ENCODE measurements at places on chromosomes 1 and 21.

DNA sequence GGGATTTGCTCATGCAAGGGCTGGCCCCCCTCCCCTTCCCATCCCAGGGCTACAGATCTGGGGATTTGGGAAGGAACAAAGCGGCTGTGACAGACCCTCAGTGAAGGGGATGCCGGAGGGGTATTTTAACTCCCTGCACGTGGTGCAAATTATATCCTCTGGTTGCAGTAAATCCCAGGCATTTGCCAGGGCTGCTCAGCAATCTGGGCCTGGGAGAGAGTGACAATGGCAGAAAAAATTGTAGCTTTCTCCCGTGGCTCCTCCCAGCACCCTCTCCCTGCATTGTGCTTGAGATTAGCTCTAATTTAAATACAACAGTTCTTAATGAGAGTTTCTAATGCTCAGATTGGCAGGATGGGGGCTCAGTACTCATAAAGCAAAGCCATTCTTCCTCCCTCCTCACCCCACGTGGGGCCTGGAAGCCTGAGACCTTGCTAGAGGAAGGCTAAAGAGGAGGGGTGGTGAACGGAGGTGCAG is 129.9 kb upstream of the CD34 start:
- DNase-seq, result no peak

- DNase-seq, result no peak
Measured at GRCh38 chr1:118841521-118841920, 146.6 kb downstream of the TBX15 start.

DNA sequence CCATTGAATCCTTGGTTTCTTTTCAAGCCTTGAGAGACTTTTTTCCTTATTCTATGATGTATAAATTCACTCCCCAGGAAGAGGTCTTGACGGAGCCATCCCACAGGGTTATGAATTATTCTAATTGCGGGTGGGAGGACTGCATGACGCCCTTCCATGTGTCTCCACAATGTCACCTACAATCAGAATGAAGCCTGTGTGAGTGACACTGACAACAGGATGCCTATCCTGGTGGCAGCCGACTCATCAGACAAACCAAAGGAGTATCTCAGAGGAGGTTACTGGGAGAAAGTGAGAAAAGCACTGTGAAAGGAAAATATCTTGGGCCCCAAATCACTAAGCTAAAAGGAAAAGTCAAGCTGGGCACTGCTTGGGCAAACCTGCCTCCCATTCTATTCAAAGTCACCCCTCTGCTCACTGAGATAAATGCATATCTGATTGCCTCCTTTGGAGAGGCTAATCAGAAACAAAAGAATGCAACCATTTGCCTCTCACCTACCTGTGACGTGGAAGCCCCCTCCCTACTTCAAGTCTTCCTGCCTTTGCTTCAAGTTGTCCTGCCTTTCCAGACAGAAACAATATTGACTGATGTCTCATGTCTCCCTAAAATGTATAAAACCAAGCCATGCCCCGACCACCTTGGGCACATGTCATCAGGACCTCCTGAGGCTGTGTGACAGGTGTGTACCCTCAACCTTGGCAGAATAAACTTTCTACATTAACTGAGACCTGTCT is 98.4 kb downstream of the SMYD2 start:
- DNase-seq, result no peak

GRCh38 chr1:54811739-54812655 is 10.9 kb upstream of the TTC22 start:
- DNase-seq, result no peak

DNA sequence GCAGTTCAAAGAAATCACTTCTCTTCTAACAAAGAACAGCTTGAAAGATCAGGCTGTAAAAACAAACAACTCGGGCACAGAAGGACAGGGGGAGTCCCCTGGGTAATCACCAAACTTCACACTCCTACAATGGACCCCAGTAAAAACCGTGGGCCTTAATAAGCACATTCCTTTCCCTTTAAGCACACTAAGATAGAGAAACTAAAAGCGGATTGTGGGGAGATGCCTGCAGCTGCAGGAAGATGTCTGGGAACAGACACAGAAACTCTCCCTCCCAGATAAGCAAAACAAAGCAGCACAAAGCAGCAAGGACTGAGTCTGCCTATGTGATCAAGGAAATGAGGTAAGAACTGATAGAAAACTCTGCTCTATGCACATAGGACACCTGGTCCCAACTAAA is 37.6 kb upstream of the CTBS start:
- no peak for DNase-seq

DNA sequence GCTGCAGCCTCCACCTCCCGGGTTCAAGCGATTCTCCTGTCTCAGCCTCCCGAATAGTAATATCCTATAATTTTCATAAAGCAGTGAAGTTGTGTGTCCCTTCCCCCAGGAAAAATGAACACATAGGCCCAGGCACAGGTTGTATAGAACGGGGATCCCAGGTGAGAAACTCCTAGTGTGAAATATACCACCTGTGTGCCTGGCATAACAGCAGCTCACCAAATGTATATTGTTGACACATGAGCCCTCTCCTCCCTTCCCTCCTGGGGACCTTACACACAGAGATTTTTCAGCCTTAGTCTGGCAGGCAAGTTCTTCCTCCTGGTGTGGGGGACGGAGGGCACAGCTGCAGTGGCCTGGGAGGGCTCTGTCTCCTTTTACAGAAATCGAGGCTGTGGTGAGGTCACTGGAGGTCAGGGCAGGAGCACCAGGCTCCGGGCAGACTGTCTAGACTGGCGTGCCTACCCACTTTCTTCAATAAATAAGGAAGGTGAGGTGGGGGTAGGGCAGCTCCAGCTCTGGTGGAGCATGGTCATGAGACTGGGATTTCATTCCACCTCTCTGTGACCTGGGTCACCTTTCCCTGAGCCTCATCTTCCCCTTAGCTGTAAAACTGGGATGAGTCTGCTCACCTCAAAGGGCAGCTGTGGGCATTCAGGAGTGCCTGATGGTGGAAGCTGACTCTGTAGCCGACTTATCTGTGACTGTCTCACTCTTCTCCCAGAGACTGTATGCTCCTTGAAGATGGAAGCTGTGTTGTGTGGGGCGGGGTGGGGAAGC is 14.3 kb downstream of the RCC1 start:
- DNase-seq, result no peak

GRCh38 chr1:56045062-56045461 is 534.3 kb downstream of the PLPP3 start:
- DNase-seq, result no peak

DNA sequence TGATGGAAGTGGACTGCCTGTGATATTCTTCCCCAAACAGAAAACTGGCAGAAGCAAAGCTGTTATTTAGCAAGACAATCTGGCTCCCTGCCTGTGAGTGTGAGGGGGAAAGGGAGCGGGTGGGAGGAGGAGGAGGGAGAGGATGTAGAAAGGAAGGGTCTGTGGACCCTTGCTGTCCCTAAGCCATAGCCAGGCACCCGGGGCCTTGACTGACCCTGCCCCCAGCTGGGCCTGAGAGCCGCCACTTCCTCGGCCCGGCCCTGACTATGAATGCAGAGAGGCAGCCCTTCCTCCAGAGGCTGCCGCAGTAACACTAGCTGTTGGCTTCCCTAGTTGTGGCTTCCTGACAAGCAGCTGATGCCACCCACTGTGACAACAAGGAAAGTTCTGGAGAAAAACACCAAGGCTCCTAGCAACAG is 13.9 kb downstream of the PLA2G2F start:
- DNase-seq, result no peak

DNA sequence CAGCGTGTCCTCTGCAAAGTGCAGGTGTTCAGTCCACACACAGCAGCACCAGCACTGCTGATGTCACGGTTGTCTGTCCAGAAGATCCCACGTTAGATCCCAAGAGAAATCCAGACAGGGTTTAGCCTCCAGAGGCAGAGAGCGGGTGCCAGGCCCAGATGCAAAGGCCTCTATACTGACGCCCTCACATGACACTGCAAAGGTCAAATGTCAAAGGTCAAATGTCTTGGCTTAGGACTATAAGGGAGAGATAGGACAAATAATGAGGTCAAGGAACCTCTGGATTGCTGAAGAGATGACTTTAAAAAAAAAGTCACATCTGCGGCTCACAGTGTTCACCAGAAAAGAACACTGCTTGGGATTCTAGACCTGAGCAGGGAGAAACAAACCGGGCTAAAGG is 101.5 kb downstream of the COLGALT2 start:
- DNase-seq, result no peak

DNA sequence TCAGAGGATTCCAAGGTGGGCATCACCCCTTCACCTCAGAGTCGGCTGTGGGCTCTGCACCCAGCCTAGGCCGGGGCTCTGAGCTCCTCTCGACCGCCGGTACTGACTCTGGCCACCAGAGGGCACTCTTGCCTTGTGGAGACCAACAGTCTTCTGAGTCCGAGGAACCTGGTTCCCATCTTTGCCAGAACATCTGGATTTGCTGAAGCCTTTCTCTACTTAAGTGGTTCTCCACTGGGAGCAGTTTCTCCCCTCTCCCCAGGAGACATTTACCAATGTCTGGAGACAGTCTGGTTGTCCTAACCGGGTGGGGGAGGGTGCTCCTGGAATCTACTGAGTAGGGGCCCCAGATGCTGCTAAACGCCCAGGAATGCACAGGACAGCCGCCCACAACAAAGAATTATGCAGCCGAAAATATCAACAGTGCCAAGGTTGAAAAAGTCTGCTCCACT is 9.4 kb downstream of the ETV3L start:
- DNase-seq, result no peak

DNA sequence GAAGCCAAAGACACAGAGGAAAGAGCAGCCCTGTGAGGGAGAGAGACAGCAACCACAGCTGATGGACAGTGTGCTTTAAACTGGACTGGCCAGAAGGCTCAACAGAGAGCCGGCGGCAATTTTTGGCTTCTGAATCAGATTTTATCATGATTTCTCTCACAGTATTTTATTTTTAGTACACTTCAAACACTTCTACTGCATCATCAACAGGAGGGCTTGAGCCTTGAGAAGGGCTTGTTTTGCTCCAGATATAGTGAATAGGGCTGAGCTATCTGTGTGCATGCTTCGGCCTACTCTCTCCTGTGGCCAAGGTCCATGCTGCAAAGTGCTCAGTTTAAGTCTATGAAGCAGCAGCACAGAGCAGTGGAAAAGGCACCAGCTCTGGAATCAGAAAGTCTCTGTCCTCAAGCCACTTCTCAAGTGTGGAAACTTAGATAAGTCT is 33.3 kb downstream of the ADCY10 start:
- no peak for DNase-seq

GRCh38 chr1:6166655-6167390 is 13.3 kb downstream of the CHD5 start:
- no peak for DNase-seq

- DNase-seq, result no peak
Measured at GRCh38 chr1:201359031-201359872, 18.2 kb downstream of the TNNT2 start.

DNA sequence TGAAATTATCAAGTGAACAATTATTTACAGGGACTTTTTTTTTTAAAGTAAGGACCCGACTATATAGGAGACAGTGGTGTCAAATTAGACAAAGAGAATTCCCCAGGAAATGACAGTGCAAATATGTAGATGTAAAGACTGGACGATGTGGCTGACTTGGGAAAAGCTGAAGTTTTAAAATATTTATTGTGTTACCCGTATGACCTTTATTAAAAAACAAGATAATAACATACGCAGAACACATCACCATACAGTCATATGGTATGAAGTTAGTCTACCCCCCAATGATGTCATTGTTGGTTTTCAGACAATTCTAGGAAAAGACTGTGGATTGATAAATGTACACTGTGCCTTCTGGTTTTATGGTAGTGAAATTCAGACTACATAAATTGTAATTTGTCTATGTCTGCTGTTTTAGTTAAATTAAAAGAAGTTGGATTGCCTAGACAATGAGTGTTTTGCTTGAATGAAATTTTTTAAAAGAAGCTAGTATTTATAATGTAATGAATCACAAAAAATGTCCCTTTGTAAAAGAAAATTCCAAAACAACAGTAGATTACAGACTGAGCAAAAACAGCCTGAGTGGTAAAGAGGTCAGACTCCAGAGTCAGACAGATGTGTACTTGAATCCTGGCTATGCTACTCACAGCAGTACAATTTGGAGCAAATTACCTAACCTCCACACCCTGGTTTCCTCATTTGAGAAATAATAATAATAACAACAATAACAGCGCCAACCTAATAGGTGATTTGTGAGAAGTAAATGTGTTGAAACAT is 15.5 kb upstream of the PDC start:
- DNase-seq, result no peak

GRCh38 chr1:202286622-202287097 is 55.1 kb downstream of the UBE2T start:
- DNase-seq, result no peak

GRCh38 chr1:143735764-143736461 is 235.9 kb downstream of the FAM72C start:
- no peak for DNase-seq

- DNase-seq, result no peak
Measured at GRCh38 chr1:159008744-159009188, 941 bp upstream of the IFI16 start.

DNA sequence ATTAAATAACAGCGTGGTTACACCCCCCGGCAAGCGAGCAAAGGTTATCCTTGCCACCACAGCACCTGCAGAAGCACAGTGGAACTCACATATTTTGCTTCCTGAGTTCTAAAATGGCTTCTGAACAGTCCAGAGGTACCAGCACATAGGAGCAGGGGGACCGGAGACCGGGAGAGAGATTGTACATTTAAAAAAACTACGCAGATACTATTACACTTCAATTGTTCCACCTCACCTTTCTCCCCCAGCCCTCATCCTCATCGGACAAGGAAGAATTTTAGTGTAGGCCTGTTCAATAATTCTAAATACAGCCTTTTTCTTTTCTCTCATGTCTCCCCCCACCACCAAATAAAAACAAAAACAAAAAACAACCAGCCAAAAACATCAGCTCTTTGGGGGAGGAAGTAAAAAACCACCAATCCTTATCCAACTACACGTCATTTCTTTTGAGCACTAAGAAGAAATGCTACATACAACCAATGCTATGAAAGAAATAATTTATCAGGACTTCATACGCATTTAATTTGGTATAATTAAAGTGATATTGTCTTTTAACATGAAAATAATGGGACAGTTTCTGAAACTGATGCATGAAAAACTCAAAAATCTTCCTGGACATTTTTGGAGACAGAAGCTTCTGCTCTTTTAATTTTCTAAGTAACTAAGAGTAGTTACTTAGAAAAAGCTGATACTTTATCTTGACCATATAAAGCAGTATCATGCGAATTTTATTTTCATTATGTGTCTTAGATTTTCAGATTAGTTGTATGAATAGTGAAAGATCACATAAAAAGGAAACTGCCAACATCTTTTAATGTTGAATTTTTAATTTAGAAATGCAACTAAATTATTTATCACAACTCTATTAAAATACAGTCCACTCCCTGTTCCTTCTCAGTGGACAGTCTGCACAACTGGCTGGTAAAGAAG is 9.1 kb downstream of the CDKN2C start:
- no peak for DNase-seq

- DNase-seq, result no peak
Measured at GRCh38 chr1:170707117-170707516, 43.2 kb downstream of the PRRX1 start.

GRCh38 chr1:243791586-243792267 is 58.3 kb downstream of the AKT3 start:
- DNase-seq, result no peak

DNA sequence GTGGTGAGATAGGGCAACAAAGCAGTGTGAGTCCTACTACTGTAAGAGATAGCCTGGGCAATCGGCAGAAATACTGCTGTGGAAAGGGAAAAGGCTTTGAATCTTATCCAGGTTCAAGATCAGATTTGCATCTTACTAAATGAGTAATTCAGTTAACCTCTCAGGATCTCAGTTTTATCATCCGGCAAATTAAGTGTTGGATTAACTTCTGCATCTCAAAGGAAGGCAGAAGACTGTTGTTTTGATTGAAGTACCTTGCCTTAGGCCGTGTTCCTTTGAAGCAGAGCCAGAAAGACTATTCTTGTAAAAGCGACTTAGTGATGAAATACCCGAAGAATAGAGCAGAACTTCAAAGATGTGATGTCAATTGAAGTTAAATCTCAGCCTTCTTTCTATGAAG is 612.9 kb upstream of the USP24 start:
- no peak for DNase-seq
